ENCODE measurements at places on chromosomes 2 and 18. TPM values are rescaled to one million over a fixed set of nuclear protein-coding genes. Genes with fewer than 3 reads are reported as not detected.

- DNase-seq: no peak
These were observed 258.1 kb upstream of the RAB12 start for GRCh38 chr18:8351161-8351560.

DNA sequence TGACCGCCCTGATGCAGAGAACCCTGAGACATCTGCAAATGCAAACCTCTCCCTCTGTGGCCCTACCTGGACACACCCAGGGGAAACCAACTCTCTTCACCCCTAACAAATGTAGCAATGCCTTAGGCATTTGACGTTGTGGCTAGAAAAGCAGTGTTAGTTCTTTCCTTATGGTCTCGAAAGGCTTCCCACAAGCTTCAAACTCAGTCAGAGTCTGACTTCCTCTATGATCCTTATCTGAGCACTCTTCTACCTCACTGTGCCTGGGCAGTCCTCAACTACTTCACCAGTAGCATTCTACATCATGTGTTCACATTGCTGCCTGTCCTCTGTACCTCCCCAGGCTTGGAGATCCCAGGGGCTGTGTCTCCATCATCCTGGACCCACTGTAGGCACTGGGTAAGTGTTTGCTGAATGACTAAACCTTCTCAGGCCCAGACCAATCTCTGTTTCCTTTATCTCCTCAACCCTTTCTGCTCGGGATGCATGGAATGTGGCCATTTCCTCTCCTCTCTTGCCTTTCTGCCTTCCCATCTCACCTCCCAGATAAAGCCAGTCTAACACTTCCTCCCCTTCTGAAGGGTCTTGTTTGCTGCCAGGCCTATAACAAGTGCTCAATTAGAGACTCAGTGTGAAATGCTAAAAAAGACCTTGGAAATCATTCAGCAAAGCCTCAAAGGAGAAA is 91.7 kb upstream of the ACAA2 start:
- DNase-seq: no peak

DNA sequence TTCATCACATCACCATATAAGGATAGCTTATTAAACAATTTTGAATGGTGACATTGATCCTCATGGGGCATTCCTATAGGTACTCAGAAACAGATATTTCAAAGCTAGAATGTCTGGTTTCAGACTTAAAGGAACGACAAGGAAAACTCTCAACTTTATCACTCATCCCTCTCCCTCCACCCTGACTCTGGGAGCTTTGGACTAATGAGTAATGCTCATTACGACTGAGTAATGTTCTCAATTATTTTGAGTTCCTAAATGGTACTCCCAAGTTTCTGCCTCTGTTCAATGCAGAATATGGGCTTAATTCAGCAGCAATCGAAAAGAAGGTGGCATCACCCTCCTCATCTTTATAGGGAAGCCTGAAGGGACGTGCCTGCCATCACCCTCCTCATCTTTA is 43.4 kb downstream of the RFX8 start:
- no peak for DNase-seq

DNA sequence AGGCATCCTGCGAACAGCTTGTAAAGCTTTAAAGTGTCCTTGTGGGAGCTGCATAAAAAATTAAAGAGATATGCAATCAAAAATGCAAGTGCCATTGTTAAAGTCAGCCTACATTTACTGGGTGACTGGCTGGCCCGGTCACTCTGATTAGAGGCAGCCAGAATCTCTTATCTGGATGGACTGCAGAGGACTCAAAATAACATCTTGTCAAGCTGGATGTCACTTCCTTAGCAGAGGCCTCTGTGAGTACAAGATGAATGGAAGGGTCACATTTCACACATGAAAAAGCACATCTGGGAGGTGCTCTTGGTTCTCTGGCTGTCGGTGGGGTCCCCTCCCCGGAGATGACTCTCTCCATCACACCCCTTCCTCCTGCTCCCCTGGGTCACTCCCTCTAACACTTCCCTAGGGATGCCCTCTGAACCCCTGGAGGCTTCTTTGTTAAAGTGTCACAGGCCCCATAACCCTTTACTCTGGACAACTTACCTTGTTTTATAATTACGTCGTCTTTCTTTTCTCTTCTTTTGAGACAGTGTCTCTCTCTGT is 122.1 kb downstream of the SH3BP4 start:
- DNase-seq: no peak

Gene CIB4
- polyA plus RNA-seq: 5.3 TPM

- no peak for DNase-seq
These were observed 32.3 kb upstream of the TMEM247 start for GRCh38 chr2:46446871-46447568.

Gene VWA3B
- polyA plus RNA-seq: not detected

Gene RNF144A
- 15.2 TPM for polyA plus RNA-seq

- no peak for DNase-seq
These were observed 2.4 kb upstream of the CHRNG start for GRCh38 chr2:232537079-232537478.

DNA sequence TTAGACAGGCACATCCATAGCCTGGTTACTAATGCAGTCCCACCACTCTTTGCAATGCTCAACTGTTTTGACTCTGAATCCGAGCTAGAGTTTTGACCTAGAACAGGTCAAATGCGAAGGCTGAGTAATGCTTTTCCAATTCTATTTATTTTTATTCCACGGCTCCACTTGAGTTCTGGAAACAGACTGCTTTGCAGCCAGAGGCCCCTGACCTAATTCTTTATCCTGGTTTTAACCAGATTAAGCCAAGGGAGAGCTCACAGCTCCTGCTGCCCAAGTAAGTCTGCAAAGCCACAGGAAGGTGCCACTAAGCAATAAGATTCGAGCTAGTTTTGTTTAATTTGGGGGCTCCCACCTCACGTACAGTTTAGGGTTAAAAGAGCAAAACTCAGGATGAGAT is 51.4 kb downstream of the MREG start:
- no peak for DNase-seq

Gene PCARE
- polyA plus RNA-seq: 0.03 TPM

Gene COMMD1
- 57.7 TPM for polyA plus RNA-seq

- DNase-seq: no peak
These were observed 101.8 kb upstream of the ERBB4 start for GRCh38 chr2:212640428-212640827.

GRCh38 chr2:25341011-25341727 is 556 bp downstream of the DNMT3A start:
- DNase-seq: no peak

DNA sequence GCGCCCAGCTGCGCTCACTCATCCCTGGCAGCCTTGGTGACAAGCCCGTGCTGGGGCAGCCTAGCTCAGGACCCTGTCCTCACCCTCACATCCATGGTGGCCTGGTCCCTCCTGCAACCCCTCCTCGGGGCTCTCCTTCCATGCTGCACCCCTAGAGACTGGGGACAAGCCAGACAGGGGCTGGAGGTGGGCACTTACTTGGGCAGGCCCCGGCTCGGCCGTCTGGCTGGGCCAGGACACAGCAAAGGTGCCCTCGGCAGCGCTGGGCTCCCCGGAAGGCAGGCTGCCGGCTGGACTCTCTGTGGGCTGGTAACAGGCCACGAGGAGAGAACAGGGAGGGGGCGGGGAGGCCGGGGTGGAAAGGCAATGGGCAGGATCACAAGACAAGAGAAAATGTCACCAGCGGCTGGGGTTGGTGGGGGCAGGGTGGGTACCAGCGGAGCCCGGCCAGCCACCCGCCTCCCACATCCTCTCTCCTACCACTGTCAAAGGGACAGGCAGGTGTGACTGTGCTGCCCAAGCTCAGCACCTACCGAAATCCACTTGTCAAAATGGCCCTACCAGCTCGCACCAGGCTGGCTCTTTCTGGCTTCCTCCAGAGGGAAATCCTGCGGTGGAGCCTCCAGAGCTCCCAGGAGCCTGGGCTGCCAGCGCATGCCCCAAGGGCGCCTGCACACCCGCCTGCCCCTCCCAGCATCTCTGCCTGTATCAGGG is 54.7 kb downstream of the BIN1 start:
- DNase-seq: peak; percentile 12

DNA sequence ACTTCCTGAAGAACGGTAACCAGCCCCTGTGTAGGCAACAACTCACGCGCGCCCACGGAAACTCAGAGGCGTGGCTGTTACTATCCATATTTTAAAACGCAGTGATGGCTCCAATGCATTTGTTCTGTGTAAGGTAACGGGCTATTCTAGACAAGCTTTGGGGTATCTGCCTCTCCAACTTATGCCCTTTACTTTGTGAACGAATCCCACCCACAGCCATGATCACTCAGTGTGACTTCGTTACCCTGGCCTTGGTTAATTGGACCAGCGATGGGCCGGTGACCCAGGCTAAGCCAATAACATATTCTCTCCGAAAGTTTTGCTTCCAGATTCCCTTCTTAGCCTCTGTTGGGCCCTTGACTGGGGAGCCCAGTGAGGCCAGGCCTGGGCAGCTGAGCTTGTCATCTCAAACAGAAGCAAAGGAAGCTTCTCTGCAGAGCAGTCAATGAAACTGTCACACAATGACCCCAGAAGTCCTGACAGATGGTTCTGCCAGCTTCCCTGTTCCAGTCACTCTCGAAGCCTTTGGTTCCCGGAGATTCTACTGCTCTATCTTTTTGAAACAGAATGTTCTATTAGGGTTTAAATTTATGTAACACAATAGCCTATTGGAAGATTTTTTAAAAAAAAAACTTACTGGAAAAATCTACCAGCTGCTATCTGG is 30.7 kb upstream of the ROCK2 start:
- DNase-seq: no peak

DNA sequence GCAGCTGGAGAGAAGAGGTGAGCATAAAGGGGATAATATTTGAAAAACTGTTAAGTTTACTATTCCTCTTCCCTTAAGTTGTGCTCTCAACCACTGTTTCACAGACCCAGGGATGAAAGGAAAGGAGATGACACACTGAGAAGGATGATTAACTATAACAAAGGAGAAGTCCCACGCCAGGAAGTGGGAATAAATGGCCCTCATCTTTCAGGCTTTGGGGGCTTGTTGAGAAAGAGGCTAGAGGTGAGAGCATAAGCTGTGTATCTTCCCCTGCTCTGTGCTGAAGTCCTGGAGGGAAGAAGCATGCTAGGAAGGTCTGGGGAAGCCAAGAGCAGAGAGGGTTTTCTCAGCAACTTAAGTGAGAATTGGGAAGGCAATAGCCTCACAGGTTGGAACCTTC is 399.1 kb upstream of the ATP5MC3 start:
- no peak for DNase-seq

DNA sequence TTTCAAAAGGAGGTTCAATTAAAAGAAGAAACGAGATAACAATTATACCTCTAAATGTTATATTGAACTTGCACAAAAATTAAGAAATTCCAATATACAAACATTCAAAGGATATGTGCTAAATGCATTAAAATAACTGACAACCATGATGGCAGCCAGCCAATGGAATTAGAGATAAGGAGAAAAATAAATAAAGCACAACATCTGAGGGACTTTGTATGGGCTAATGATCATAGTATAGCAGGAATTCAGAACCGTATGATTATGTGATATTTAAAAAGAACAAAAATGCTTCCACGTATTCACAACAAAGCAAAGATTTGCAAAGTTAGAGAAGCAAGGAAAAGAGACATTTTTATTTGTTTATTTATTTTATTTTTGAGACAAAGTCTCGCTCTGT is 1103.0 kb downstream of the CBLN2 start:
- no peak for DNase-seq

DNA sequence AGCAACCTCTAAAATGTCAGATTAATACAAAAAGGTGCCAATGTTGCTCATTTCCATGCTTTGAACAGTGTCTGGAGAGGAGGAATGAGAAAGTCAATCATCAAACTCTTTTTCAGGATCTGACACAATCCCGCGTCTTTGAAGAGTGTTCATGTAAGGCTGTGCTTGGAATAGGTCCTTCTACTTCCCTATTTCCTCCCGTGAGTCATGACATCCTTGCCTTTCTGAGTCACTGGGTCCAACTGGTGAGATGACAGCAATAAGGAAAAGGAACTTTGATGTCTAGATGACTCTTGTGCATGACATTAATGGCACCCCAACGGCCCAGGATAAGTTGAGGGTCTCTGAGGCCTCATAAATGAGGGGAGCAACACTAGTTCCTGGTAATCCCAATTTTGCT is 109.0 kb upstream of the CELF4 start:
- DNase-seq: no peak
